Small intestine (tissue), 16 donors: ENCODE measurements at places on chromosomes 5 and 9. TPM values are rescaled to one million over a fixed set of nuclear protein-coding genes. Genes with fewer than 3 reads are reported as not detected.

- H3K27me3 ChIP-seq: no peaks in the 10 kb centered on the region
- no peak for DNase-seq
- no peaks in the 10 kb centered on the region for H3K4me1 ChIP-seq
- H3K27ac ChIP-seq: no peak overlapping the region
- no peaks in the 10 kb centered on the region for H3K36me3 ChIP-seq
- H3K4me3 ChIP-seq: no peak overlapping the region
Observed at GRCh38 chr9:81801190-81801589, 111.8 kb upstream of the TLE1 start.

- DNase-seq: no peak
- H3K4me3 ChIP-seq: no peak overlapping the region
- H3K27ac ChIP-seq: no peak overlapping the region
- H3K27me3 ChIP-seq: no peaks in the 10 kb centered on the region
Observed at GRCh38 chr5:139486201-139486600, 3.6 kb upstream of the STING1 start.

DNA sequence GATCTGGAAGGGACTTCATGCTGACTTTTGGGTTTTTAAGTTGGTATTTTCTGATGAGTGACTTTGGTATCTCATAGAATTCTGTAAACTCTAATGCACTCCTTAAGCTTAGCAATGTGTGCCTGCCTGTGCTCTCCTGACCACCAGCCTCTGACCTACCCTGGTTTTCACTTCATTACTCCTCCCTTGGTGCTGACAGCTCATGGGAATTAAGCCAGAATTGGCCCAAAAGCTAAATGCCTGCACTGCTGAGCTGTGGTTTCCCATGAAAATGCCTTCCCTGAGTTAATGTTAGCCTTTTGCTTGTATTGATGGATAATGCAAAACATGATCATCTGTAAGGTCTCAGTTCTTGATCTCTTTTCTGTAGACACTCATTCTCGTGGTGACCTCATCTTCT, 308.0 kb downstream of the DOCK8 start:
- DNase-seq: no peak
- H3K36me3 ChIP-seq: no peaks in the 10 kb centered on the region
- no peak overlapping the region for H3K27ac ChIP-seq
- H3K4me3 ChIP-seq: no peak overlapping the region

- peaks cover 2% of the 10 kb centered on the region for H3K4me1 ChIP-seq
- no peaks in the 10 kb centered on the region for H3K36me3 ChIP-seq
- no peak overlapping the region for H3K27ac ChIP-seq
- DNase-seq: no peak
- no peak overlapping the region for H3K4me3 ChIP-seq
Observed at GRCh38 chr5:163377982-163378381, 59.4 kb upstream of the CCNG1 start.

GRCh38 chr5:62331921-62332320, 25.9 kb downstream of the KIF2A start:
- H3K27me3 ChIP-seq: no peaks in the 10 kb centered on the region
- H3K4me3 ChIP-seq: no peak overlapping the region
- H3K4me1 ChIP-seq: no peaks in the 10 kb centered on the region
- DNase-seq: no peak

- no peaks in the 10 kb centered on the region for H3K27me3 ChIP-seq
- DNase-seq: no peak
- no peak overlapping the region for H3K4me3 ChIP-seq
- no peaks in the 10 kb centered on the region for H3K36me3 ChIP-seq
- H3K4me1 ChIP-seq: peaks cover 2% of the 10 kb centered on the region
- no peak overlapping the region for H3K27ac ChIP-seq
Observed at GRCh38 chr9:16806674-16807073, 63.8 kb downstream of the BNC2 start.

DNA sequence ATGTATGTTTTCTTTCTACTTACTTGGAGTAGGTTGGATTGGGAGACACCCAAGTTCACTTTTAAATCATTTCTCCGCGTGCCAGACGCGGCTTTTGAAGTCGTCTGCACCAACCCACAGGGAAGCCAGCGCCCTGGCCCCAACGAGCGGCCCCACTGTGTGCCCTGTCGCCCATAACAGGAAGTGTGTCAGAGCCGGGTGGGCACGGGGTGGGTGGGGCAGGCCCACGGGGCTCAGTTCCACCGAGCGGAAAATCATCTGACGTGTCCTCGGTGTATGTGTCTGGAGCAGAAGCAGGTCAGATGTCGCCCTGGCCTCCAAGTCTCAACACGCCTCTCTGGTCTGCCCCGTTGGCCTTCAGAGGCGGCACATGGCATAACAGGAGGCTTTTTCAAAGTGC, 22.7 kb upstream of the SMIM23 start:
- H3K36me3 ChIP-seq: no peaks in the 10 kb centered on the region
- no peaks in the 10 kb centered on the region for H3K27me3 ChIP-seq
- no peak for DNase-seq
- no peak overlapping the region for H3K4me3 ChIP-seq

- H3K36me3 ChIP-seq: no peaks in the 10 kb centered on the region
- no peaks in the 10 kb centered on the region for H3K4me1 ChIP-seq
- DNase-seq: no peak
- no peak overlapping the region for H3K4me3 ChIP-seq
- no peak overlapping the region for H3K27ac ChIP-seq
Observed at GRCh38 chr9:115517335-115518075, 399.5 kb upstream of the TNC start.

DNA sequence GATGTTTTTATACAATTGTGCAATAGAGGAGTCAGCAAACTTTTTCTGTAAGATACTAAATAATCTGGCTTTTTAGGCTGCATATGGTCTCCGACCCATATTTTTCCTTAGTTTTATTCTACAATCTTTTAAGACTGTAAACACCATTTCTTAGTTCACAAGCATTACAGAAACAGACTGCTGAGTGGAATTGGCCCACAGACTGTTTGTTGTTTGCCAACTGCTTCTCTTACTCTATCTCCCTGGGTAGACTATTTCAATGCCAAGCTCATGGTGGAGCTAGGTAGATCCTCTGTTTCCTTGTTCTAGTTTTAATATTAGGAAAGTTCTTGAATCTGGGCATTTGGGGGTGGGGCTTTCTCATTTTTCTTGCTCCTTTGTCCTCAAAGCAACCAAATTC, 857.6 kb downstream of the TLE1 start:
- no peaks in the 10 kb centered on the region for H3K27me3 ChIP-seq
- no peak overlapping the region for H3K4me3 ChIP-seq
- no peak for DNase-seq

- no peaks in the 10 kb centered on the region for H3K36me3 ChIP-seq
- peaks cover 2% of the 10 kb centered on the region for H3K27me3 ChIP-seq
- H3K4me1 ChIP-seq: peaks cover 8% of the 10 kb centered on the region
- H3K4me3 ChIP-seq: no peak overlapping the region
Observed at GRCh38 chr9:124841075-124841821, 12.0 kb upstream of the WDR38 start.

DNA sequence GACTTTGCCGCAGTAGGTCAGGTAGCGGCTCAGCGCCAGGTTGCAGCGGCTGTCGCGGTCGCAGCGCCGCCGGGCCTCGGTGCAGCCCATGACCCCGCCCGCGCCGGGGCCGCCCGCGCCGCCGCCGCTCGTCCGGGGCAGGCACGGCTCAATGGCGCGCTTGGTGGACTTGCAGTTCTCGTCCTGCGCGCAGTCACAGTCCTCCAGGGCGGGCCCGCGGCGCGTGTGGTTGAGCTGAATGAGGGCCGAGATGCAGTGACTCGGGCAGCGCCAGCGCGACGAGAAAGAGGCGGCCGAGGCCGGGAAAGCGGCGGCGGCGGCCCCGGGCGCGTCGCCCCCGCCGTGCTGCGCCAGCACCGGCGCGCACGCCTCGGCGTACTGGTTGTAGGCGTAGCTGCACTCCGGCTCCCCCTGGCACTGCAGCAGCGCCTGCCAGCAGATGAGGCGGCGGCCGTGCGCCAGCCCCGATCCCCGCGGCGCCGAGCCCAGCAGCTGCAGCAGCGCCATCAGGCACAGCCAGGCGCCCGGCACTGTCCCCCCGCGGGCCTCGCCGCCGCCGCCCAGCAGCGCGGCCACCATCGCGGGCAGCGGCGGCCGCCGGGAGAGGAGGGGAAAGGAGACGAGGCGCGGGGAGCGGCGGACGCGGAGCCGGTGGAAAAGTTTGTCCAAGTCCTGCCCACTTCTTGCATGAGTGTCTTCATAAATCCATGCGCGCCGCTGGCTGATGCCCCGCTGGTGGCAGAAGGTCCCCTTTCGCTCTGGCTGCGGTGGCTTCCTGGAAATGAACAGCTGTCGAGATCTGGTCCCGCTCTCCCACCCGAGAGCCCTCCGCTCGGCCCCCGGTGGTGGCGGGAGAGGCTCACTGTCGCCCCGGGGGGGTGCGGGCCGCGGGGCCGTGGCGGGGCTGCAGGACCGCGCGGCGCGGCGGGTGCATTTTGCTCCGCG, 833 bp downstream of the GAS1 start:
- peaks cover 13% of the 10 kb centered on the region for H3K4me1 ChIP-seq
- H3K27ac ChIP-seq: peak overlapping the region; percentile 84
- H3K36me3 ChIP-seq: no peaks in the 10 kb centered on the region
- DNase-seq: peak; percentile 57
- no peaks in the 10 kb centered on the region for H3K27me3 ChIP-seq

GRCh38 chr5:171499611-171500010, 80.2 kb downstream of the FGF18 start:
- no peak overlapping the region for H3K4me3 ChIP-seq
- H3K27ac ChIP-seq: no peak overlapping the region
- DNase-seq: no peak
- no peaks in the 10 kb centered on the region for H3K36me3 ChIP-seq
- no peaks in the 10 kb centered on the region for H3K27me3 ChIP-seq

Gene DAPK1
- 21.7 TPM for polyA plus RNA-seq

Gene CTSL
- 21.0 TPM for polyA plus RNA-seq

Gene CNTFR
- polyA plus RNA-seq: 9.3 TPM

Gene PFN3
- not detected for polyA plus RNA-seq

Gene SLC23A1
- 11.9 TPM for polyA plus RNA-seq
